ENCODE measurements at places on chromosomes 12 and 14.

DNA sequence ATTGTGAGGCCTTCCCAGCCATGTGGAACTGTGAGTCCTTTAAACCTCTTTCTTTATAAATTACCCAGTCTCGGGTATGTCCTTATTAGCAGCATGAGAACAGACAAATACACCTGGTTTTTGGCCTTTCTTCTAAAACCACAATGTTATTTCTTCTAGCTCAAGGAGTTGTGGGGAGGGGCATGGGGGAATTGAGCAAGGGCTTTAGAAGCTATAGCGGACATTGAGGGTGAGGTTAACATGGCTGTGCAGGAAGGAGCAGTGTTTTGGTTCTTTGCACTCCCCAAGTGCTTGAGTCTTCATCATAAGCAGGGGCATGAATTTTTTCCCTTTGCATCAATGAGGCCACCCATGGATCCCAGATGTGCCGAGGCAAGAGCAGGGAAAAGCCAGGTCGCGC lies 86.8 kb downstream of the SPRING1 start:
- DNase-seq = no peak

- DNase-seq = peak; percentile 13
Observed at GRCh38 chr14:59482541-59483331, 1.5 kb downstream of the L3HYPDH start.

GRCh38 chr14:67267576-67268328 lies 26.5 kb downstream of the PALS1 start:
- DNase-seq = no peak

DNA sequence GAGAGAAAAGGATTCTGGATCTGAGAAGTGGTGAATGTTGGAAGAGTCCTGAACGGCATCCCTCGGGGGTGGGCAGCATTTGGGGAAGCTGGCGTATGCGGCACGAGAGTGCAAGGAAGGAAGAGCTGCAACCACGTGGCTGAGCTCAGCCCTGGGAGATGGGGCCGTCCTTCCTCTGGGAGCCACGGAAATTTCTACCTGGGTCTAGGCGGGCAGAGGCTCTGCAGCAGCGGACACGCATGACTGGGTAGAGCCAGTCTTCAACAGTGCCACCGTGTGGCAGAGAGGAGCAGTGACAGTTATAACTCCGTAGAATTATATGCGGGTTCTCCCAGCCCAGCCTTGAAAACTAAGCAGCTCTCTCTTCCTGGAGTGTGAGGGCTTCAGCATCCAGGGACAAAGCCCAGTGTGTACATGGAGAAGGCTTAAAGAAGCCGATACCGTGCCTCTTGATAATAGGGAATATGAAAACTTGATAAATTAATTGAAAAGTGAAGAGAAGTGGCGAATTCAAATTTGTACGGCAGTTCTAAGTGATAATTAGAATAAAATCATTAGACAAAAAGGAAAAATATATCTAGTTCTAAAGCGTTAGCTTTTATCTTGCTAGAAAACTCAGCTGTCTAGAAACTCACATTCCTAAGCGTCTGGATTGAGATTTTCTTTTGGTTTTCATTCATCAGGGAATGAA lies 82.9 kb upstream of the STXBP6 start:
- peak; percentile 44 for DNase-seq

DNA sequence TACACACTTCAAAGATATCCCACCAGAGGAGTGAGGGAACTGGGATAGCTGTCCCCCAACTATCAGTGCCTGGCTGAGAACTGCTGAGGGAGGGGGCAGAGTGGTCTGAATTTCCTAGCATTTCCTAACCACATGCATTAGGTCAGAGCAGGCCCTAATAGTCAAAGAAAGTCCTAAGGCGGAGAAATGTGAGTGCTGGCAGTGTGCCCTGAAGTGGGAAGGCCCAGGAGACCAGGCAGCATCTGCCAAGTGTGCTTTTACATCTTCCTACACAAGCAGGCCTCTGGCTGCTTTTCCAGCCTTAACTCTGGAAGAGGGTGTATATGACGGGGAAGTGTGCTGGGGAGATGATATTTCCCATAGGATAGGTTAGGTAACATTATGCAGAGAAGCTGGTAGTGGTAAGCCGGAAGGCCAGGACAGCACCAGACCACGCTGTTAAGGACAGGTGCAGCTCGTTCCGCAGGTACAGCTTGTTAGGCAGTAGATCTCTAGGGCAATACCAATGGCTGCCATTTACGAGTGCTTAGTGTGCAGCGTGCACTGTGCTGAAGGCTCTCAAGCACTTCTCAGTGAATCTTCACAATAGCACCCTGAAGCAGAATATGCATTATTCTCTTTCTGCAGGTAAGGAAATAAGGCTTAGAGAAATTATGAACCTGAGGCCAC lies 9.1 kb upstream of the CCDC198 start:
- DNase-seq = no peak
